ENCODE measurements at places on chromosomes 1 and 21.
A peak's percentile ranks its signal among the peaks of the same experiment; 100 is the strongest.

- DNase-seq = no peak
Observed at GRCh38 chr1:160367934-160368923, 1.4 kb downstream of the NHLH1 start.

GRCh38 chr1:13733711-13734110, 33.7 kb downstream of the PRDM2 start:
- no peak for DNase-seq

- no peak for DNase-seq
Observed at GRCh38 chr1:30089024-30089430, 634.4 kb downstream of the MATN1 start.

GRCh38 chr1:30511991-30512913, 211.1 kb downstream of the MATN1 start:
- no peak for DNase-seq

- DNase-seq = no peak
Observed at GRCh38 chr1:222384531-222384930, 163.4 kb downstream of the HHIPL2 start.

GRCh38 chr1:39089931-39090521, 63.9 kb downstream of the NDUFS5 start:
- DNase-seq = peak; percentile 20

GRCh38 chr1:117735045-117735992, 129.5 kb downstream of the TENT5C start:
- DNase-seq = peak; percentile 37

DNA sequence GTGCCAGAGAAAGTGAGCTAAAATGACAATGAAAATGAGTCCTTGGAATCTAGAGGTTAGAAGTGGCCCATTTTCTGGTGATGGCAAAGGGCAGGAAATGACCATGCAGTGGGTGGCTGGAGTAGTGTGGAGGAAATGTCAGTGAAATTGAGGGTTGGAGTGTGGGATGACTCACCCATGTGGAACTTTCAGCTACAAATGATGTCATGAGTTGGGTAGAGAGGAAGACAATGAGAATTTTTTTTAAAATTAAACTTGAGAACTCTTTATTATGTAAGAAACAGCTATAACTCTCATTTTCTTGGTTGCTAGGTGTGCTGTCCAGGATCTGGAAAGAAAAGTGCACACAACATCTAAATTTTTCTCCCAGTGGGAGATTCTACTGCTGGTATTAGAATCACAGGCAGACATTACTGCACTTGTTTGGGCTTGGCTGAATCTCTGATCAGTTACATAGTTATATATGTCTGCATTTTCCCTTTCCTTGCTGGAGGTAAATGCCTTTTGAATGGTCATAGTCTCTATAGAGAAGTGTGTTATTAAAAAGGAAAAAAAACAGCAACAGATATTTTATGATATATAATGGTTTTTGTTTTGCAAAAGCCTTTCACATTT, 56.8 kb upstream of the GNG12 start:
- DNase-seq = no peak

- peak; percentile 29 for DNase-seq
Observed at GRCh38 chr1:77281491-77282186, at the start of gene AK5. Gene AK5 (plus strand): TSS chr1:77282019. CDS start chr1:77282314, 295 bp downstream.

- DNase-seq = no peak
Observed at GRCh38 chr1:168726281-168726680, 2.7 kb downstream of the DPT start.

DNA sequence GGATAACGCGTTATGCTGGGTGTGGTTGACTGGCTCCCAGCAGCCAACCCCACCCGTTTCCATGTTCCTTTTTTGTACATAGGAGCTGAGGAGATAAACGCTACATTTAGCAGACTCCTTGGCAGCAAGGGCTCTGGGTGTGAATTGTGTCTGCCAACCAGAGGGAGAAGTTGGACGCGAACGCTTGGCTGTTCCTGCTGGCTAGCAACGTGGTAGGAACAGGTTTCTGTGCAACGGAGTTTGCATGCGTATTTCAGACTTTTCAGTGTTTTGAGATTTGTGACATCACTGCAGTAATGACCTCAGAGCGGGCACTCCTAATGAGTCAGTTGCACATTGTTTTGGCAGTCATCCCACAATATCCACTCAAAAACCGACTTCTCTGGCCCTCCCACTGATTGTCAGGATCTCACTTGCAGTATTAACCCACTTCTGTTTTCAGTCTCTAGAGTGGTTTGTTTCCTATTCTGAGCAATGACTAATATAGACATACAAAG, 98.7 kb upstream of the RGS1 start:
- no peak for DNase-seq

GRCh38 chr21:41601573-41602368, 93.8 kb upstream of the TMPRSS2 start:
- DNase-seq = no peak

- no peak for DNase-seq
Observed at GRCh38 chr1:65407877-65408276, 12.6 kb upstream of the LEPR start.

DNA sequence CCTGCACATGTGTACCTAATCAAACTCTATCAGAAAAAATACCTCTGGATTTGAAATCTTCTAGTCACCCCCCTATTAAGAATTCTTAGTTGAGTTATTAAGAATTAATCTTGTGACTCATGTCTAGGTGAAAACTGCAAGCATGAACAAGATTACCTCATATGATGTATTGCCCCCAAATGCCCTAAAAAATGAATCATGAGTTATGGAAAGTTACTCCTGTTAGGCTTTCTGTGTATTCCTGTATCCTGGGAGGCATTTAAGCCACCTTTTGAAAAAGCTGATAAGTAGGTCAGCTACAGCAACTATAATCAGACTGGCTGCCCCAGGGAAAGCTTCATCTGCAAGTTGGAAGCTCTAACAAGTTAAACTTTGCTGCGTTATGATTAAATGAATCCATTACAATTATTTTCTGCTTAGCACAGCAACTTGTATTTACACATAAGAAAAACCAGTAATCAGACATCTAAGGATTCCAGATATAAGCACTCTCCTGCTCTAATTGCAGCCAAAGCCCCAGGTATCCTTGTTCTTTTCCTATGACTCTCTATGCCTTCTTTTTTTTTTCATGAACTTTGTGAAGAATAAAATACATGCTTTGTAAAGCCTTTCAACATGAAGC, 147.7 kb downstream of the NTPCR start:
- no peak for DNase-seq

GRCh38 chr1:153984123-153984894, 1.8 kb downstream of the RAB13 start:
- no peak for DNase-seq

DNA sequence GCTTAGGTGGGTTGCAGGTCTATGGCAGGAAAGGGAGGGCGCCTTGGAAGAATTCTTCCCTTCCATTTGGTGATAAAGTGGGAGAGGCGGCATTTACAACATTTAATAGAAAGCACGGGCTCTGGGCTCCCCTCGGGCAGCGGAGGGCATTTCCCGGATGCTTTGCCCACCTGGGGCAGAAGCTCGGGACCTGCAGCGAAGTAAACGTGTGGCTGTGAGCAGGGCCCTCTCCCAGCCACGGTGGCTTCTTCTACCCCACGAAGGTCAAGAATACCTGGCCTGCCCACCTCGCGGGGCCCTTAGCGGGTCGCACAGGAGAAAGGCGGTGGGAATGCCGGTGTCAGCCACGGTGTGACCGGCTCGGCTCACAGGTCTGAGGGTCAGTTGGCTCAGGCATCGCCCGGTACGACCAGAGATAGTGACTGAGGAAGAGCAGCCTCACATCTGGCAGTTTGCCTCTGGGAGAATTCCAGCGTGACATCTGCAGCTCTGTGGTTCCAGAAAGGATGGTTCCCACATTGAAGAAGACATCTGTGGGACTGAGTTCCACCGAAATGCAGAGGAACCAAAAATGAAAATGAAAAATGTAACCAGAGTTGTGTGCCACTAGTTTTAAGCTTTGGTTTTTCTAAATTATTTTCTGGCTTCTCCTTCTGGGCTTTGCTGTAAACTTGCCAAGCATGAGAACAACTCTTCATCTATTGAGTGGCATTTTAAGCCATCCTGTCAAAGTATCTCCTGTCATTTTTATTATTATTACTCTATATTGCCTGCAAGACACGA, 720 bp upstream of the F3 start:
- DNase-seq = no peak

GRCh38 chr1:36320767-36321118, 2.7 kb downstream of the EVA1B start:
- no peak for DNase-seq

GRCh38 chr1:220045356-220046051, 801 bp downstream of the EPRS1 start:
- DNase-seq = peak; percentile 23

DNA sequence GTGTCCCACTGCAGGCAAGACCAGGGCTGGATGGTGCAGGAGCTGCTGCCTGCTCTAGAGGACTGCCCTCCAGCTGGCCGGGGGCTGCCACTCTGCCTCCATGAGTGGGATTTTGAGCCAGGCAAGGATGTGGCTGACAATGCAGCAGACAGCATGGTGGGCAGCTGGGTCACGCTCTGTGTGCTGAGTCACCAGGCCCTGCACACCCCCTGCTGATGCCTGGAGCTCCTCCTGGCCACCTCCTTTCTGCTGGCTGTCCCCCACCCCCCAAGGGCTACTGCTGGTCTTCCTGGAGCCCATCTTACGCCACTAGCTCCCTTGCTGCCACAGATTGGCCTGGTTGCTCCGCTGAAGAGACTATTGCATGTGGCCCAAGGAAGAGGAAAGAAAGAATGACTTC, 3.9 kb upstream of the ZSCAN20 start:
- DNase-seq = no peak

GRCh38 chr1:189550498-189550897, 927.2 kb downstream of the BRINP3 start:
- no peak for DNase-seq

GRCh38 chr1:185721553-185721952, 12.6 kb upstream of the HMCN1 start:
- DNase-seq = no peak

- no peak for DNase-seq
Observed at GRCh38 chr1:39615086-39615673, 24.3 kb downstream of the HEYL start.

- DNase-seq = no peak
Observed at GRCh38 chr1:54476530-54477109, 70.4 kb upstream of the SSBP3 start.

DNA sequence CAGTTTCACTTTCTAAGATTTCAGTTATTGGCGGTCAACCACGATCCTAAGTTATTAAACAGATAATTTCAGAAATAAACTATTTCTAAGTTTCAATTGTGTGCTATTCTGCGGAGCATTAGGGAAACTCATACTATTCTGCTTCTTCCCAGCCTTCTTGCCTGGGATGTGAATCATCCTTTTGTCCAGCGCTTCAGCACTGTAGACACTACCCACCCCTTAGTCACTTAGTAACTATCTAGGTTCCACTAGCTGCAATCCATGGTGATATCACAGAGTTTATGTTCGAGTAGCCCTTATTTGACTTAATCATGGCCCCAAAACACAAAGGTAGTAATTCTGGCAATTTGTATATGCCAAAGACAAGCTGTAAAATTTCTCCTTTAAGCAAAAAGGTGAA, 279.9 kb upstream of the ADAMTS5 start:
- DNase-seq = no peak

- DNase-seq = no peak
Observed at GRCh38 chr1:178407655-178408054, 89.1 kb downstream of the CLEC20A start.

DNA sequence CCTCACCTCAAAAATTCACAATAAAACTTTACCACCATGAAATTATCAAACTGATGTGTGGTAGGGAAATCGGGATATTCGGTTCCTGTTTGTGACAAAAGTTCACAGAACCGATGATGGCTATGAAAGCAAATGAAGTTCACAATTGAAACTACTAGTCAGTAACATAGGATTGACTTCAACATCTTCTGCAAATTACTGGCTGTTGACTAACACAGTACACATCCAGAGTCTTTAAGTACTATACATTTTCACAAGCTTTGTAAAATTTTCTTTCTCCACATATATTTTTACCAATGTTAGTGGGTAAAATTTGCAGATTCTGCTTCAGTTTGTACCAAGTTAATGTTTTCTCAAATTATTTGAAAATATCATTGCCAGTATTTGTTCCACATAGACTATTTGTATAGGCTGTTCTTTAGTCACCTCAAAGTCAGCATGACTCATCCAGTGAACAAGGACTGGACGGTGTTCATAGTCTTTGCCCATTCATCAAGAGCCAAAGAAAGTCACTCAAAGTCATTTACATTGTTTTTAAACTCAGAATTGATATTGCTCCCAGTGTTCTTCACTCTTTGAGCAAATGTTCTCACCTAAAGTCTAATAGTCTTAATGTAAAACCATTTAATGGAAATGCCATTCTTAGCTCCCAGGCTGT, 213.4 kb downstream of the USP25 start:
- DNase-seq = no peak

GRCh38 chr1:171590022-171590421, 32.0 kb upstream of the MYOCOS start:
- DNase-seq = no peak

- DNase-seq = no peak
Observed at GRCh38 chr1:214362188-214362882, 81.4 kb downstream of the SMYD2 start.

DNA sequence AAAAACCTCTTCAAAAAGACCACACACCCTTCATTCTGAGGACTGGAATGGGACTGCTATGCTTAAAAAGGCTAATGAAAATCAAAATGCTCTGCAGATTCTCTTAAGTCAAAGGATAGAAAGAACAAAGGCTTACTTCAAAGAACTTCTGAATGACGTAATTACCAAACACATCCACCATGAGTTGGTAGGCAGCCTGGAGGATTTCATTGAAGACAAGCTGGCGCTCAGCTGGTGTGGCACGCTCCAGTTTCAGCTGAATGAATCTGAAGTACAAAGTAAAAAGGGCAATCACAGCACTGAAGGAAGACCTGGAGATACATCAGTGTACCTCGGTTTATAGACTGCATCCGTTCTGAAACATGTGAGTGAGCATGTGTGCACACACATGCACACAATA, 43.5 kb upstream of the SDC3 start:
- DNase-seq = no peak

DNA sequence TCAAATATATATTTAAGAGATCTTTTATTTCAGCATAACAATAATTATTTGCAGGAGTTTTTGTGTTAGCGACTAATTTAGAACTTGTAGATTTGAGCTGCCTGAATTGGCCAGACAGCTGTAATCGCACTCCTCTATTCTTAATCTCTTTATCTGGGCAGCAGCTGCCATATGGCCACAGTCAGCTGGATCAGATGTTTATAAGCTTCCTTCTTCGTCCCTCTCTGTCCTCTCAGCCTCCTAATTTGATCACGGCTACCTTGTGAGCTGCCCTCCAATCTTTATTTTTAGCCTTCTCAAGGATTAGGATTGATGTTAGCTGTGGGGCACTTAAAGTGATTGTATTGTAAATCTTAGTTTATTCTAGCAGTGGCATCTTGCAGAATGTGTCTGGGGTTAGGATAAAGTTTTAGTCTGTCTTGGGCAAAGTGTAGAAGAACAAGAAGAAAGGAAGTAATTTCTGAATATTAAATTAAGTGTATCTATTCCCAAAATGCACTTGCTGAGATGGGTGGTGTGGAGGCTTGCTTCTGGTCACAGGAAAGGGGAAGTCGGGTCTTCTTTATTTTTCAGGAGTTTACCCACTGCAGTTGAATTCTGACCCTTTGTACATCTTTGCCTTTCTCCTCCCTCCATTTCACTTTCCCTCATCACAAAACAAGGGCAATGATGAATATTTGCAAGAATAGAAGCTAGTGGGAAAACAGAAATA, 1.1 kb downstream of the ZBTB18 start:
- DNase-seq = no peak
